Right cardiac atrium (tissue), 5 donors: ENCODE measurements at places on chromosomes 3 and 15.

- no peak for DNase-seq
These were observed 14.7 kb downstream of the XRN1 start for GRCh38 chr3:142433110-142433509.

DNA sequence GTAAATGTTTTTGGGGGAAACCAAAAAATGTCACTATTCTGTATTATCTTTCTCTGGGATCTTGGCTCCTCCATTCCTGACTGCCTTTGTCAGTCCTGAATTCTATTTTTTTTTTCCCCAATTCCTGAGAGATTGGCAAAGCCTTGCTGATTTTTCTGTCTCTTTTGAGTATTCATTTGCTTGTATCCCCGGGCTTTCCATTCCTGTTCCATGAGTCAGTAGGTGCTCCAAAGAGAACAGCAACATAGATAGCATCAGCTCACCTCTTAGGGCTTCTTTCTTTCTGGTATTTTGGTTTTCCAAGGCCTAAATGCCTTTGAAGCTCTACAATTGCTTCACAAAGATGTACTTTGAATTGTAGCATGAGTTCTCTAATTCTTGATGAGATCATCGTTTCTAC is 271.7 kb upstream of the LRRC3B start:
- DNase-seq, result no peak

GRCh38 chr3:141858312-141858711 is 18.1 kb upstream of the ATP1B3 start:
- DNase-seq, result no peak

GRCh38 chr3:4877173-4877787 is 102.0 kb upstream of the BHLHE40 start:
- DNase-seq, result no peak

- no peak for DNase-seq
These were observed 224.7 kb downstream of the CACNA2D3 start for GRCh38 chr3:54347060-54347459.

DNA sequence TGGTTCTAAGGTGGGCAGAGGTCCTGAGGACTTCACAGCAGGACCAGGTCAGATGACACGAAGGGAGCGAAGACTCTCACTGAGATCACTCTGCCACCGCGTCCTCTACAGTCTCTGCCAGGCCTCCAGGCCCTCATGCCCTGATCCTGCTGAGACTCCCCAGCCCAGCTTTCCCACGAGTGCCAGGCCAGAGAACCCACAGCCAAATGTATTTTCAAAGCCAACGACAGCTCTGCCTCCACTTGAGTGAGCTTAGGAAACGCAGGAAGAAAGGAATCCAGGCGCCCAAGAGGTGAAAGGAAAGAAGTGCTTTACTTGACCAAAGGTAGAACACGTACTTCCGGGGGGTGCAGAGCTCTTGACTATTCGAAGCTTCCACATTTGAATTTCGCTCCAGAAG is 275.0 kb downstream of the XXYLT1 start:
- DNase-seq, result no peak

DNA sequence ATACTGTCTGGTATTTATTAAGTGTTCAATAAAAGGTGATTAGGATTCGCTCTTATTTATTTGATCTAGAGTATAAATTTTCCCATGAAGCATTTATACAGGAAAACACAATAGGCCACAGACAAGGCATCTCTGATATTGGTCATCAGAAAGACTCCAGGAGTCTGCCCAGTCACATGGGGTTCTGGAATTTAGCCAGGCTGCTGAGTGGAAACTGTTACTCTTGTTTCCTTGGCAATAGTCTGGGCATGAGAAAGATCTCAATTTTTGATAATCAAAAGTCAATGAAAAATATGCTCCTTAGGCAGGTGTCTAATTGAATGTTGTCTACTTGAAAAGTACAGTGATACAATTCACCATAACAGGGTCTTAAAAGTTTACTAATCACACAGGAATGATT is 161.2 kb downstream of the FRMD5 start:
- no peak for DNase-seq
